Activated CD8-positive, alpha-beta memory T cell treated with anti-CD3 and anti-CD28 coated beads, Interleukin-2, amount 50 U/mL, for 4 hours (primary cell): ENCODE measurements at places on chromosomes 1 and 21.

DNA sequence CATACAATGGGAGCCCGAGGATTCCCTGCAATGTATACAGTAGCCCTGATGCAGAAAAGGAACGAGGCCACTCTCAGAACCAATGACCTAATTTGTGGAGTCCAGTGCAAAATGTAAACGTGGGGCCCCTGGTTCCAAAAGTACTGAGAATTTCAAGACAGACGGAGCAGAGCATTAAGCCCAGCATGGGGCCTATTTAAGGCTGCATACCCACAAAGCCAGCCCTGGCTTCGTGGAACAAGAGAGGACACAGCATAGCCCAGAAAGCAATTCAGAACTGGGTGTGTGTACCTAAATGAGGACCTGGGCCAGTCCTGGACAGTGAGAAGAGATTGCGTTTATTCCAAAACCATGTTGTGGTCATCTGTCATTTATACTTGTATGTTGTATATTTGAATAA is 55.2 kb downstream of the MT1HL1 start:
- no peak for DNase-seq

GRCh38 chr1:94600556-94600955 is 59.0 kb upstream of the F3 start:
- DNase-seq = no peak

GRCh38 chr1:88302843-88303486 is 381.1 kb upstream of the PKN2 start:
- DNase-seq = no peak

GRCh38 chr1:210251680-210252490 is 19.3 kb downstream of the SERTAD4 start:
- no peak for DNase-seq

GRCh38 chr1:998995-999724 is 737 bp downstream of the HES4 start:
- DNase-seq = no peak

DNA sequence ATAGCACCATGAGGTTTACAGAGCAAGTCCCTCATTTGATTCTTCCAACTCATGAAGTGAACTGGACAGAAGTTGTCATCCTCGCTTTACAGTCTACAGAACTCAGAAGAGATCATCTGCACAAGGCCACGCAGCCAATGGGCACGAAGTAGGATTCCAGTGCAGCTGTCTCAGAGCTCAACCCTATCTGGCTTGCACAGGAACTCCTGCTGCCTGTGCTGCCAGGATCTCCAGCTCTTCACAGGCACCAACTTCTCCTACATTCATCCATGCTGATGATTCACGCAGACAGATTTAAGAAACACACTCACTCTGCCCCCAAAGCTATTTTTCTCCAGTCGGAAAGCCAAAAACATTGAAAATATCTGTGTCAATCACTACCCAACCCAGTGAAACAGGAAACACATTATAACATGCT is 157.0 kb downstream of the RERE start:
- DNase-seq = no peak

DNA sequence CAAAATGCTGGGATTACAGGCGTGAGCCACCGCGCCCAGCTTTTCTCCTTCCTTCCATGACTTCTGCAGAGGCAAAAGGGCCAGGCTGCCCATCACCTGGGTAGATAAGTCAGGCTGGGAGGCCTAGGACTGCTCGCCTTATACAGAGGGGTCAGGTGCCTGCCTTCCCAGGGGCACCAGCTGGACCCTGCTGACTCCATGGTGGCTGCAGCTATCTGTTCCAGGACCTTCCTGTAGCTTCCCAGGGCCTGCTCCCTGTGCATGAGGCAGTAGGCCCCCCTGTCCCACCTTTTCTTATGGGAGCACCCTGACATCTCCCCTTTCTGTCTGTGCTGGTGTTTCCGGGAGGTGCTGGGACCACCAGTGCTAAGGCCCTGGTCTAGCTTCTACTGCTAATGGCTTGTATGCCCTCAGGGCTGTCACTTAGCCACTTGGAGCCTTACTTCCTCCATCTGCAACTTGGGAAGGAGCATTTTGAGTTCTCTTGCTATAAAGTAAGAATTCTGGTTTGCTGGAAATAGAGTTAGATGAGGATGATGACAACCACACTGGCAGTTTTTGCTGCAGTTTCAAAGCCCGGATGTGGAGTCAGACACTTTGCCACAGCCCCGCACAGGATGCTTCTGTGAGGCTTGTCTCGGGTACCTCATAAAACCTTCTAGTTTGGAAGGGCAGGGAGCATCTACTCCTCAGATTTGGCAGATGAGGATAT is 14.4 kb downstream of the SOX13 start:
- no peak for DNase-seq

DNA sequence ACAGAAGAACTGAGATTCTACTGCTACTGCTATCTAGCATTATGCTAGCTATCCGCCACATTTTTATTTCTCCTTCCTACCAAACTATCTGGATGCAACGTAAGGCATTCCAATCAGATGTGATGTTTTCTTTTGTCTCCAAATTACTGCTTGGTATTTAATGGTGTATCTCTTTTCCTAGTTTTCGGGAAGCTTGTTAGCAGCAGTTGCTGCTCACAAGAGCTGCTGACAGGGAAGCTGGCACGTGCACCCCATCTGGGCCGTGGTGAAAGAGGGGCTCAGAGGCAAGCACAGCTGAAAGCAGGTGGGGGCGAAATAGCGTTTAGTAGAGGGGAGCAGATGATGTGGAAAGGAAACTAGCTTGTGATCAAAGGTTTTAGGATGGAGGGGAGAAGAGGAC is 57.3 kb downstream of the JAK1 start:
- no peak for DNase-seq

GRCh38 chr1:21510113-21510493 is 880 bp downstream of the ALPL start:
- DNase-seq = no peak

- no peak for DNase-seq
Observed at GRCh38 chr1:177800400-177801088, 169.3 kb downstream of the SEC16B start.

DNA sequence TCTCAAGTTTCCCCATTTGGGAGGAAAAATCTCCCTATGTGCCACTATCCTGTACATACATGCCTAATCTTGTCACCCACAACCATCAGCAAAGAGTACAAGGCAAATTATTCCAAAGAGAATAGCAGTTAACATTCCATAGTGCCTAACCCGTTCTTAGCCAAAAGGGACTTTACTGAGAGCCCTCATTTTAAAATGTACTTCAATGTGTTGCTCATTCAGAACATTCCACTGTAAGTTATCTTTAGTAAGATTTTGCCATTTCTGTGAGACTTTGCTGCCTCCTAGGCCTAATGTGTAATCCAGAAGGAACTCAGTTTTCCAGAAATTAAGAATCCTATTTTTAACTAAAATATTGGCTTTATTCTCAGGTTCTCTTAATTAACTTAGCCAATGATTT is 11.3 kb upstream of the MRPL55 start:
- DNase-seq = no peak

DNA sequence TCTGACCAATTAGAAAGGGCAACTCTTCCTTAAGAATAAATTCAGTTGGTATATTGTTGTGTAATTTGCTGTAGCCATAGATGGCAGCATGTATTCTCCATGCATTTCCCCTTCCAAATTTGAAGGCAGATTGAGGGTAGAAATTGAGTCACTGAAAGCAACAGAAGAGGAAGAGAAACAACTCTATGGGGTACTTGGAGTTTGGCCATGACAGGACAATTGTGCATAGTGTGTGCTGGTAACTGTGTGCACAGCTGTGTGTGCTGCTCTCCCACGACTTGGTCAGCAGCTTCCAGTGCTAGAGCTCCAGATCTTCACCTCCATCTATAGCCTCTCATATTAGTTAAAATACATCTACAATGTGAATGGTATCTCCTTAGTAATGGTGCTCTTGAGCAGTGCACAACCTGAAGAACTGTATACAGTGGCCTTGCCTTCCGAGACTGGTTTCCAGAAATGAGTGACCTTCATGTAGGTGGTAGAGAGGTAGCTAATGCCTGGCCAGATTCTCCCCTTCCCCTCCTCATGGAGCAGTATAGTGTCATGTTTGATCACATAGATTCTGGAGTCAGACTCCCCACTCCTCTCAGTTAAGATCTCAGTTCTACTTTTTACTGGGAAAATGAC is 882 bp upstream of the FCAMR start:
- DNase-seq = no peak

- DNase-seq = no peak
Observed at GRCh38 chr21:20254964-20255363, 743.2 kb upstream of the NCAM2 start.

DNA sequence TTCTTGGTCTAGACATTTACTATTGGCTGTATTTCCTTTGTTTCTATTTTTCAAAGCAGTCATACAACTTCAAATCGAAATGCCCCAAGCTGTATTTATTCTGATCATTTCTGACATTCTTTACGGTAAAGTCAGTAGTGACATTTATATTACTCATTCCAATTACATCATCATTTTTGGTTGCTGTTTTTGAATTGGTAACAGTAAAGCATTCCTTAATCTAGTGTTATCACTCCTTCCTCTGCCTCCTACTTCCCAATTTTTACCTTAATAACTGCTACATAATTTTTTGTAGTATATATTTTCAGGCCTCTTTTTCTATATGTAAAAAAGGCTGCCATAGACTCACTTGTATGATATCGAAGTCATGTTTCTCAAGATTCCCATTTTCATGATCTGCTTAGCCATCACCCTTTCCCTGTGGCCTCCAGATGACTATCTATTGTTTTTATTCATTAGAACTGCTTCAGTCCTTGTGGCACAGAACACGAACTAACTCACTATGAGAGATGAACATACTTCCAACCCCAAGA is 167.2 kb downstream of the RUNX1 start:
- DNase-seq = no peak

- no peak for DNase-seq
Observed at GRCh38 chr1:176051402-176051801, 155.7 kb downstream of the COP1 start.

GRCh38 chr1:41900603-41901444 is 17.9 kb downstream of the HIVEP3 start:
- DNase-seq = no peak

GRCh38 chr1:164613176-164613575 is 54.2 kb downstream of the PBX1 start:
- no peak for DNase-seq

DNA sequence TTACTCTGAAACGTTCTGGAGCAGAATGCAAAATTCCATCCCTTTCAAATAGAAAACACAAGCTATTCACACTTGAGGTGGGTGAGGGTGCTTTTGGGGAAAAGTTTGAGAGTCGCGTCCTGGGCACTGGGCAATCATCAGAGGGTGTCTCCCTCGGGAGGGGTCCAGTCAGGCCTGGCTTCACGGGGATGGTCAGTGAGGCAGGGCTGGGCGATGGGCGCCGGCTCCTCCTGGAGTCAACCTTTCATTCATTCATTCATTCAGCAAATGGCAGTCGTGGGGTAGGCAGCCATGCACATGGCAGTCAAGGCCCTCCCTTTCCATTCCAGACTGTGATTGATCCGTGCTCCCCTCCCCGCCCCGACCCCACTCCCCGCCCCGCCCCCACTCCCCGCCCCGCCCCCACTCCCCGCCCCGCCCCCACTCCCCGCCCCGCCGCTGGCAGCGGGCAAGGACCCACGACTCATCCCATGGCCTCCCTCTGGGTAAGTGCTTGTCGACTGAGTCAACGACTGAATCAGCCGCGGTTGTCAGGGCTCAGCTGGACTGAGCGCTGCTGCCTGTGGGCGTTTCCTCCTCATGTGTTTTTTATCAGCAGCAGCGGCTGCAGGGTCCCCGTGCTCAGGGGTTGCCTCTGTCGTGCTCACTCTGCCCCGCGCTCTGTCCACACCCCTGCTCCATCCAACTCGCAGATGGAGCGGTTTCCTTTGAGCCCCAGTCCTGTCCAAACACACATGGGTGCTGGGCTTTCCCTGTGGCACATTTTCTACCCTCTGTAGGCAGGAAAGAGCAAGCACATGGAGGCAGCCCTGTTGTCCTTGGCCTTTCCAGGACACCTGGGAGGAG is 12.5 kb upstream of the SPSB1 start:
- DNase-seq = peak; percentile 60

- DNase-seq = no peak
Observed at GRCh38 chr1:26900815-26901511, 696 bp upstream of the GPATCH3 start.

DNA sequence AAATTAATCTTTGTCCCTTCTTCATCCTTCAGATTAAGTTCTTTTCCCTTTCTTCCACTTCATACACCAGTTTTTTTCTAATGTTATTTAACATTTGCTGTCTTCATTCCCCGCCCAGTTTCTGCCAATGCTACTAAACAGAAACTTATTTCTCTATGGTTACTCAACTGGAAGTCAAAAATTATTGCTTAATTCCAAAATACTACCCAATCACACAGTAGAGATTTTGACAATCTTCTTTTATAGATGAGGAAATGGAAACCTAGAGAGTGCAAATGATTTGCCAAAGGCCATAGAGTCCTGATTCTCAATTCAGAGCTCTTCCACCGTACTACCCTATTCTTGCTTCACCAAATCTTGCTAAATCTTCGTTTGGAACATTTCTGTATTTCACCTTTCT is 58.1 kb upstream of the SH3GLB1 start:
- DNase-seq = no peak

- peak; percentile 55 for DNase-seq
Observed at GRCh38 chr1:39098546-39099250, 72.5 kb downstream of the NDUFS5 start.

- DNase-seq = no peak
Observed at GRCh38 chr1:71240656-71241055, 159.8 kb upstream of the ZRANB2 start.

DNA sequence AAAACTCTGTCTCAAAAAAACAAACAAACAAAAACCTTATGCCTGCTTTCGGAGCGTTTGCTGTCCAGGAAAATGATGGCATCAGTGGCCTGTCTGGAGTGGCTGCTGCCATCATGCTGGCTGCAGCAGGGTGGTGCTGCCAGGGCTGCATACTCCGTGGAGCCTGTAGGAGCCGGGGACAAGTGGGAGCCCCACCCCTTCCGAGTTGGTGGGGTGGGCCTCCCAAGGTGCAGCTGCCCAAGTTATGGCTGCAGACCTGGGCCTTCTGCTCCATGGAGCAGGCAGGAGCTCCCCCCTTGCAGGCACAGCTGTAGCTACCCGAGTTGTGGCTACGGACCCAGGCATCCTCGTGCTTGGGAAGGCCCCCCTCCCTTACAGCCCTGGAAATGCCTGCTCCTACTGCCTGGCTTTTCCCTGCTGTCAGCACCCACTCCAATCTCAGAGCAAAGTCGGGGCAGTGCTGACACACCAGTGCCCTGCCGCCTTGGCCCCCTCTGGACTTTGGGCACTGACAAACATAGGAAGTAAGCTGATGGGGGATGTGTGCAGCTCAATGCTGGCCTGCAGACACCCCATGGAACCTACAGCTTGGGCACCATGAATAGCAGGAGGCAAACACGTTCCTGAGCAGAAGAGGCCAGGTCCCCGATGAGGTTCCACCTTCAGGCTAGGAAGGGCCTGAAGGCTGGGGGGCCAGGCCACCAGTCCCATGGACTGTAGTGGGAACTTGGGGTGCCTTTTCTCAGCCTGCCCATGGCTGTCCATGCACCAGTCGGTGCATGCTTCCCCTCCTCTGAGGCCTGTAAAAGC is 60.4 kb downstream of the CC2D1B start:
- no peak for DNase-seq
